ENCODE measurements at places on chromosomes 13 and 19. TPM values are rescaled to one million over a fixed set of nuclear protein-coding genes. Genes with fewer than 3 reads are reported as not detected.

GRCh38 chr19:13091400-13092157, 11.1 kb downstream of the LYL1 start:
- DNase-seq, result peak; percentile 69

GRCh38 chr13:31670831-31671617, 68.3 kb upstream of the RXFP2 start:
- DNase-seq, result no peak

DNA sequence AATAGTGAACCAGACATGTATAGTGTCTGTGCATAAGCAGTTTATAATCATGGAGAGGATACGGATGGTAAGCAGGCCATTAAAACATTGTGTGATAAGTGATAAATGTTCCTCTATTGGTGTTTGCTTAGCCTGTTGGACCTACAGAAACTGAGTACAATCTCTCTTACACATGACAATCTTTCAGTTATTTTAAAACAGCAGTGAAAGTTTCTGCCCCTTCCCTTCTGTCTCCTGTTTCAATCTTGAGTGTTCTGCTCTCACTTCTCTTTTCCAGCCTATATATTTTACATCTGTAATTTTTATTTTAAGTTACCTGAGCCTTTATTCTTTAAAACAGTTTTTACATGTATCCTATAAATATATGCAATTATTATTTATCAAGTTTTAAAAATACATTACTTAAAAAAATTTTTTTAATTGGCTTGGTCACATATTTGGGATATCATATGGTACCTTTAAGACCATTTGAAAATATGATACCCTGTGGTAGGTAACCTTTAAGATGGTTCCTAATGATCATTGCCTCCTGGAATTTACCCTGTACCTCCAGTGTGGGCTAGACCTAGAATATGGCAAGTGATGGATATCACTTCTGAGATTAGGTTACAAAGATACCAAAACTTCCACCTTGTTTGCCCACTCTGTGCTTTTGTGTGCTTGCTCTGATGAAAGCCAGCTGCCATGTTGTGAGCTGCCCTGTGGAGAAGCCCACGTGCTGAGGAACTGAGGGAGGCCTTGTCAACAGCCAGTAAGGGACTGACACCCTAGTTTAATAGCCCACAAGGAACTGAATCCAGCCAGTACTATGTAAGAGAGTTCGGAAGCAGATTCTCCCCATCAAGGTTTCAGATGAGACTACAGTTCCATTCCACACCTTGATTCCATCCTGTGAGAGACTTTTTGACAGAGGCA, 99.3 kb downstream of the DHRS12 start:
- no peak for DNase-seq

DNA sequence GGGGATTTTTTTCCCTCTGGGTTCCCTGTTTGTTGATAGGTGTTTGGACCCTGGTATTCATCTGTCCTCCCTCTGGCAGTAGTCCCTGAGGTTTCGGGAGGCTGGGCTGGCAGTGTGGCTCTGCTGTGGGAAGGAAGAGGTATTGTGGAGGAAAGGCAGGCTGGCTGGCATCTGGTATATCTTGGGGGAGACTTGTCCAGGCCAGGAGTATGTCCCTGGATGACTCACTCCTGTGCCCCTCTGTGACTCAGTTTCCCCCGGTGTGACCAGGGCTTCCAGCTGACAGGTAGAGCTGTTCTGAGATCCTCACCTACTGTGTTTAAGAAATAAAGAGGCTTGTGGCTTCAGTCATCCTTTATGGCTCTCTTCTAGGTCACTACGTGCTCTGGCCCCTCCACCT, 14.2 kb upstream of the ZNF492 start:
- DNase-seq, result no peak

GRCh38 chr19:17402982-17403855, 2.2 kb downstream of the BST2 start:
- no peak for DNase-seq

DNA sequence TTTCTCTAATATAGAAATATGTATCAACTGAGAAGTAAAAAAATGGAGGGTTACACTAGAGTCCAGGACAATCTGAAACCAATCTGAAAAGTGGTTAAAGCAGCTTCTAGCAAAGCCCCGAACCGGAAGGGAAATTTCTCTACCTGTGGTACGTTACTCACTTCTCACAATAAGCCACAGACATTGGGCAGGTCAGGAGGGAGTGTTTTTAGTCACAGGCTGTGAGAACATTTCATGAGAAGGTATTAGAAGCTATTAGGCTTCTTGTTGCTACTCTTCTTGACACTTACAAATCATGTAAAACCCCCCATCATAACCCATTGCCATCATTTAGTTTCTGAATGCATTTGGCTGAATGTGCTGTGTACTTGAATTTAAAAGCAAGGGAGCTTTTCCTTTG, 120.9 kb downstream of the NUFIP1 start:
- DNase-seq, result no peak

DNA sequence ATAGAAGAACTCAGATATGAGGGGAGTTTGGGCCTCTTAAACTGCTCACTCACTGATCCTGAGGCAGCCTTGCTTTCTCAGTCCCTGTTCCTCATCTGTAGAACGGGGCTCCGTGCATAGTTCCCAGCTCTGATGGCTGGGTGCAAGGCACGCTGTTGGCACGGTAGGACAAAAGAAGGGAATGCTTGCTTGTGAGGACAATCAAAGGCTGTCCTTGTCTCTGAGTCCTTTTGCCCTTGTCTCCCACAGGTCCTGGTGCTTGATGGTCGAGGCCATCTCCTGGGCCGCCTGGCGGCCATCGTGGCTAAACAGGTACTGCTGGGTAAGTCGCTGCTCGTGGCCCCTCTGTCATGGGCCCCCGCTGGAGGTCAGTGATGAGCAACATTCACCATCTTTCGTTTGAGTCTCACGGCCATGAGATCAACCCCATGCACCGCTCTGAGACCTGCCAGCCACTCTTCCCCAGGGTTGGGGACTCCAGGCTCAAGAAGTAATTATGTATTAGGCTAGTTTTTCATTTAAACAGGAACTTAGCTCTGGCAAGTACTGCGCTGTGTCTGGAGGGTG, 2.3 kb downstream of the RPL13A start:
- no peak for DNase-seq

DNA sequence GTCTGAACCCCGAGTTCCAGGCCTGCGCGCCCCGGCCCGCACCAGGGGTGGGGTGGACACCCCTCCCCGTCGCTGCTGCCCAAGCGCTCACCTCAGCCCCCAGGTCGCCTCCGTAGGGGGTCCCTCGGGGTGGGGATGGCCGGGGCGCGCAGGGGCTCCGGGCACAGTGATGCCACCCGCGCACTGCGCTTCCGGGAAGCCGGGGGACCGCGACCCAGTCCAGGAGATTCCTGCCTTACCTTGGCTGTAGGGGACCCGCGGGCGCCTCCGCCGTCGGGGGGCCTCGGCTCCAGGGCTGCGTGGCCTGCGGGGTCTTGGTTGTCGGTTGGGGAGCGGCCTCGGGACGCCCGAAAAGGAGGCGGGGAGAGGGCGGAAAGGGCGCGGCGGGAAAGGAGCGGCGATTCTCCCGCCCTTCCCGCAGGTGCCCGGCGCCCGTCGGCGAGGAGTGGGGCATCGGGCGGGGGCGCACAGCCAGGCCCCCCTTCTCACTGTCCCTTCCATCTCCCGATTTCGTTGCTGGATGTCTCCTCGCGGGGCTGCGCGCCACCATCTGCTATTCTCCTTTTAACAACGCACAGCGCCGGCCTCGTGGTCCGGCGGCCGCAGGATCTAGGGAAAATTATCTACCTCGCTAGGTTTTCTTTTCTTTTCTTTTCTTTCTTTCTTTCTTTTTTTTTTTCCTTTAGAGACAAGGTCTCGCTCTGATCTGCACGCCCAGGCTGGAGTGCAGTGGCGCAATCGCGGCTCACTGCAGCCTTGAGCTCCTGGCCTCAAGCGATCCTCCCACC, at the start of gene KEAP1:
Gene KEAP1, minus strand, starts transcription at position 355 of the 788 bp plus-strand sequence. CDS start 3,323 bp downstream, outside the sequence.
- no peak for DNase-seq

GRCh38 chr13:66840621-66841020, 389.5 kb downstream of the PCDH9 start:
- no peak for DNase-seq

DNA sequence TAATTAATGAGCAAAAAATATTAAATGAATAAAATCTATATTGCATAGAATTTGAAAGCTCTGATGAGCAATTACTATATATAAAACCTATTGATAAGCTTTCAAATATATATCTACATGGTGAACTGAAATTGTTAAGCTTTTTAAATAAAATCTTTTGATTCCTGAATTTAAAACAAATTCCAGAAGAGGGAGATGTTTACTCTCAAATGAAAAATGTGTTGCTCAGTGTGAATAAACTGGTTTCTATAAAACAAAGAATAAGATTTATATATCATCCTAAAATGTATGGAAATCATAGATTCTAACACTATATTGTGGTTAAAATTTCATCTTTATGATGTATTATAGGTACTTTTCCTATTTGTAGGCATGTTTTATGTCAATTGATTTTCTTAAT, 171.5 kb upstream of the SLITRK6 start:
- no peak for DNase-seq

DNA sequence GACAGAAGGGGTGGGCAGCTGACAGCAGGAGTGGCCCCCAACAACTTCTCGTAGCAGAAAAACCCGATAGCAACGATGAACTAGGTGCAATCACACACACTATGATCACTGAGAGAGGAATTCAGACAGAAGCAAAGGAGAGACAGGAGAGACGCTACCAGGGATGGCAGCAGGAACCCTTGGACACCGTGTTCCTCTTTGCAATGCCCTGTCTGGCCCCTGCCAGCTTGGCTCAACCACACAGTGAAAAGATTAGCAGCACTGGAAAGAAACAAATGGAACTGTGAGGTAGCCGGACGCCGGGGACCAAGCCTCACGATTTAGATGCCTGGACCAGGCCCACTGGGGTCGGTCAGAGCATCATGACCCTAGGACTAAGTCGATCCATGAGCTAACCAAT, 23.6 kb downstream of the DCAF15 start:
- no peak for DNase-seq

GRCh38 chr19:53961523-53962356, 997 bp upstream of the CACNG8 start:
- DNase-seq, result no peak

DNA sequence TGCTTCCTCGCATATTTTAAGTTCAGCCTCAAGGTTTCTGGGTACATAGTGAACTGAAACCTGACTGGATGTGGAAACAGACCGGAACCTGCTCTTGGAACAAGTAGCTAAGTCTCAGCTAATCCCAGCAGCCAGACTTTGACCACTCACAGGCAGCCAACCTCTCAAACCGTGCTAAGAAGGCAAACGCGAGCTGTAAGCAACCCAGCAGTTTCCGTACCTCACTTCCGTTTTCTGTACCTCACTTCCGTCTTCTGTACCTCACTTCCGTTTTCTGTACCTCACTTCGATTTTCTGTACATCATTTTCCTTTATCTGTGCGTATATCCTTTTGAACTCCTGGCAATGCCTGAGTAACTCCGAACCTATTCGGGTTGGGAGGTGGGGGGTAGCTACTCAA, 96.8 kb downstream of the SUCLA2 start:
- no peak for DNase-seq

DNA sequence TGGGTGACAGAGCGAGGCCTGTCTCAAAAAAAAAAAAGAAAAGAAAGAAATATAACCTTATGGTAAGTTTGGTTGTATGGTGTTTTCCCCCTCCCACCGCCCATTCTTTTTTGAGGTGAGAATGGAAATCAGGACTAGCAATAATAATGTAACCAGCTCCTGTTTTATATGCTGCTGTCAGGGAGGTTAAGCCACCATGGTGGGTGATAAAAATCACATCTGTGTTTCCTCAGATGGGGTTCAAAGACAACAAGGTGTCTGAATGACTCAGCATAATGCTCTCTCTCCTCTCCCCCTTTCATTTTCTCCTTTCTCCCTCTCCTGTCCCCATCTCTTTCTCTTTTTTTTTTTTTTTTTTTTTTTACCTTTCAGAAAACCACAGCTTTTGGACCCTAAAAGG, 28.3 kb upstream of the GARRE1 start:
- no peak for DNase-seq

The FBXL12 gene
- 26.2 TPM for polyA plus RNA-seq

The CCDC70 gene
- polyA plus RNA-seq, result not detected

The MAG gene
- polyA plus RNA-seq, result 3.0 TPM

The TNFSF9 gene
- polyA plus RNA-seq, result 0.43 TPM

All from left renal pelvis (tissue), 4 donors.